Activated naive CD8-positive, alpha-beta T cell treated with anti-CD3 and anti-CD28 coated beads, Interleukin-2, amount 10 ng/mL, durations not matched to agents 7 days and 5 days (primary cell): ENCODE measurements at places on chromosomes 1 and 21. TPM values are rescaled to one million over a fixed set of nuclear protein-coding genes. Genes with fewer than 3 reads are reported as not detected.

DNA sequence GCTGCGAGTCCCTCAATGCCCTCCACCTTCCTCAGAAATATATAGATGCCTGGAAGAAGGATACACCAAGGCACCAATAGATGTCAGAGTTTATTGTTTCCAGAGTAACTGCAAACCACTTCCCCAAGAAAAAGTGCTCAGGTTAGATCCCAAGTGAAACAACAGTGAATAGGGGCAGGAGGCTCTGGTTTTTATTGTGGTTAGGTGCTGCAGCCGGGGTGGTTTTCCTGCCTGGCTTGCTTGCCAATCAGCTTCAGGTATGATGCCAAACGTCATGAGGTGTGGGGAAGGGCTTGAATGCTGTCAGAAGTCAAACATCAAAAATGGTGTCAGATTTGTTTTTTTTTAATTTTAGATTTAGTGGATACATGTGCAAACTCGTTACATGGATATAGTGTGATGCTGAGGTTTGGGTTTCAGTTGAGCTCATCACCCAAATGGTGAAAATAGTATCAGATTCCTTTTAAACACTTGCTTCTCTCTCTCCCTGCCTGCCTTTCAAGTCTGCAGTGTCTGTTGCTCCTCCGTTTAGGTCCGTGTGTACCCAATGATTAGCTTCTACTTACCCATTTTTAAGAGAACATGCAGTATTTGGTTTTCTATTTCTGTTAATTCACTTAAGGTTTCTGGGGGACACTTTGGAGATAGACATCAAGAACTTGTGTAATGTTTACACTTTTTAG lies 1317.0 kb downstream of the MRPL39 start:
- DNase-seq, result peak; percentile 60

GRCh38 chr1:53890522-53890941 lies 935 bp upstream of the YIPF1 start:
- DNase-seq, result no peak

Gene ATP1A4
- not detected for total RNA-seq

DNA sequence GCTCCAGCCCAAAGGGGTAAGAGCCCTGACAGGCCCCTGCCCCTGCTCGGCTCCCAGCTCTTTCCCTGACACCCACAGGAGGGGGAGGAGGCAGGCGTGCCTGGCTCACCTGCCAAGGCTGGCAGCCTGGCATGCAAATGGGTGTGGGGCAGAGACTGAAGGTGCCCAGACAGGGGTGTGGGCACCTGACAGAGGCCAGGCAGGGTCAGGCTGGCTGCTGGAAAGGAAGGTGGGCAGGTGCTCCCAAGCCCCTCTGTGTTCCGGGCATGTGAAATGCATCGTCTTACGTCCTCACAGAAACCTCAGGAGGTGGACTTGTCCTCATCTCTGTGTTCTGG lies 19.4 kb upstream of the CASZ1 start:
- DNase-seq, result no peak

DNA sequence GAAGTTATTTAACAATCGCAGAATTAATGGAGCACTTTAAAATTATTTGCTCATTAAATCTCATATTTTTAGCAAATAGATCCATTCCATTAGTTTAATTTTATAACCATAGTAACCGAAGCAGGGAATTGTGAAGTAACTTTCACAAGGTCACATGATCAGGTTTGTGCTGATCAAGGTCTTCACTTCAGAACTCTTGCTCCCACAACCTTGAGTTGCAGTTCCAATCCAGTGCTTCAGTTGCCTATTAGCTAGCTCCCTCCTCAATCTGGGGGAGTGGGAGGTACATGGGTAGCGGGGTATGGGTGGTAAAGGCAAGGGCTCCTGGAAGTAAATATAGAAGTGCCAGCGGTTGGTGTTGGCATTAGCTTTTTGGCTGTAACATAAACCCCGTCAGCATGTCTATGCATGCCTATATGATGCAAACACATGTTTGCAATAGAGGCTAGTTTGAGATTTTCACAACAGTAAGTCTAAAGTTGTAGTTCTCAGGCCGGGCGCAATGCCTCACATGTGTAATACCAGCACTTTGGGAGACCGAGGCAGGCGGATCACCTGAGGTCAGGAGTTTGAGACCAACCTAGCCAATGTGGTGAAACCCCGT lies 5.8 kb downstream of the ATP5IF1 start:
- no peak for DNase-seq

GRCh38 chr1:42963378-42964043 lies 4.8 kb upstream of the SLC2A1 start:
- no peak for DNase-seq
